Thoracic aorta (tissue), 2 donors: ENCODE measurements at places on chromosomes 4 and X.

GRCh38 chr4:173333658-173334084 lies 487 bp downstream of the HMGB2 start:
- no peak for DNase-seq

- no peak for DNase-seq
Measured at GRCh38 chr4:137310593-137311490, 221.5 kb downstream of the PCDH18 start.

DNA sequence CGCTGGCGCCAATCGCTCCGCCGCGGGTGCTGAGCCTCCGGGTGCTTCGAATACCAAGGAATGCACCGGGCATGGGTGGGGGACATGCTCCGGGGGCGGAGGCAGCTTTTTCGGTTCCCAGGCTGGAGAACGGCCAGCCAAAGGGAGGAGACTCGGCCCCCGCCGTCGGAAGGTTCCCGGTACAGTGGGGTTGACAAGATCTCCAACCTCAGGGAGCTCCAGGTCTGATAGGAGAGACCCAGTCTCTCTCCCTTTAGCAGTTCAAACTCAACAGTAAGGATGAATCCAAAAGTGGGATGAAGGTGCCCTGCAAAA lies 29.1 kb upstream of the BCORL1 start:
- no peak for DNase-seq

DNA sequence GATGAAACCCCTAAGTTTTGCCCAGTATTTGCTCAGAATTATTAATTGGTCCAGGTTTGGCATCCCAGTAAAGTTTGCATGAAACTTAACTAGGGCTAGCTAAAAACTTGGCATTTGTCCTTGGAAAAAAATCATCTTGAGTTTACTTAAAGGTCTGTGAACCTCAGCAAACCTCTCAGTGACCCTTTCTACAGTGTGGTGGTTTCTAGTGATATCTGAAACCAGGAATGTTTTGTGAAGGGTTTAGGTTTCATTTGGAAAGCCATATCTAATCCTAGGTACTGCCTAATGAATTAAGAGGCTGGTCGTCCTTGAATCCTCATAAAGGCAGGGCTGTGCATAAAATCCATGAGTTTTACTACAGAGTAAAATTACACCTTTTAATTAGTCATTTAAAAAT lies 218.5 kb upstream of the ANKRD50 start:
- DNase-seq = no peak

- DNase-seq = no peak
Measured at GRCh38 chr4:10066670-10067651, 45.7 kb upstream of the SLC2A9 start.

DNA sequence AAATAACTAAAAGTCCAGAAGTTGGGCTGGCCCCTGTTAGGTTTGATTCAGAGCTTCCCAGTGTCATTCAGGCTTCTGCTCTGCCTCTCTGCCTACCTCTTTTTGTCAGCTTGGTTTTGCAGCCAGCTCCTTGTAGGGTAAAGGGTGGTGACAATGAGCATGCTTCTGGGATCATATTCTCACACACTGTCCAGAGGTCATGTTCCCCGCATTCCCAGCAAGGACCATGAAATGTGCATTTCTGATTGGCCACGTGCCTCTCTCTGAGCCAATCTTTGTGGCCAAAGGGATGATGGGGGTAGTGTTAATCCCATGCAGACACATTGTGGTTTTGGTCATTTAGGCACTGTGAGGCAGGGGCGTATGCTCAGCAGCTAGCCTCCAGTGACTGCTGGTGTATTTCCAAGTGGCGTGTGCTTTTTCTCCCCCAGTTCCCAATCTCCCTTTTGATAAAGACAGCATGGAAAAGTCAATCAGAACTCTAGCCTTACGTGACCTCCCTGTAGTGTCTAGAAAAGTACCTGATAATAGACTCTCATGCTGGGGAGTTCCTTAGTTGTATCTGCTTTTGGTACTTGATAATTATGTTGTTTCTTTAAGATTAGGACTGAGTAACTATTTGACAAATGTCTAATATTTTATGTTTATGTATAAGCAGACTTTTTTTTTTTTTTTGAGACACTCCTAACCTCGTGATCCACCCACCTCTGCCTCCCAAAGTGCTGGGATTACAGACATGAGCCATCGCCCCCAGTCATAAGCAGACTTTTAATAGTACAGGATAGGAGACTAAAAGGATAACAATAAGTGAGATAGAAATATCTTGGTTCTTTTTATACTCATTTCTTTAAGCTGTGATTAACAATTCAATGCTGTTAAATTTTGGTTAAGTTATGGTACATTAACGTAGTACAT lies 57.8 kb downstream of the KIAA0232 start:
- no peak for DNase-seq

GRCh38 chr4:8319731-8320385 lies 50.3 kb downstream of the HTRA3 start:
- DNase-seq = no peak

DNA sequence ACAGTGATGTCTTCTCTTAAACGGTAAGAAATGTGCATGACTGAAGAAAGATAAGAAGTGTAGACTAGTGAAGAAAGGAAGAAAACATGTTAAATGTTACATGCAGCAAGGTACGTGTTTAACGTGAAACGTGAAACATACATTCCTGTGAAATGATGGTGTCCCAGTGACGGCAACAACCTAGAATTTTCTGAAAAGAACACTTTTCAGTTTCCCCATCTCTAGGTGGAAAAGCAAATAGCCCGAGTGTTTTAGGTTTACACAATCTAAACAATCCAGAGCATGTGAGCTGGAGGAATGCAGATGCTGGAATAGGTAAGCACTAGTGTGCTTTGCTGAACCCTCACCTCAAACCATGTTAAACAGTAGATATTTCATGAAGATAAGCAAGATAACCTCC lies 60.7 kb downstream of the CLNK start:
- no peak for DNase-seq

DNA sequence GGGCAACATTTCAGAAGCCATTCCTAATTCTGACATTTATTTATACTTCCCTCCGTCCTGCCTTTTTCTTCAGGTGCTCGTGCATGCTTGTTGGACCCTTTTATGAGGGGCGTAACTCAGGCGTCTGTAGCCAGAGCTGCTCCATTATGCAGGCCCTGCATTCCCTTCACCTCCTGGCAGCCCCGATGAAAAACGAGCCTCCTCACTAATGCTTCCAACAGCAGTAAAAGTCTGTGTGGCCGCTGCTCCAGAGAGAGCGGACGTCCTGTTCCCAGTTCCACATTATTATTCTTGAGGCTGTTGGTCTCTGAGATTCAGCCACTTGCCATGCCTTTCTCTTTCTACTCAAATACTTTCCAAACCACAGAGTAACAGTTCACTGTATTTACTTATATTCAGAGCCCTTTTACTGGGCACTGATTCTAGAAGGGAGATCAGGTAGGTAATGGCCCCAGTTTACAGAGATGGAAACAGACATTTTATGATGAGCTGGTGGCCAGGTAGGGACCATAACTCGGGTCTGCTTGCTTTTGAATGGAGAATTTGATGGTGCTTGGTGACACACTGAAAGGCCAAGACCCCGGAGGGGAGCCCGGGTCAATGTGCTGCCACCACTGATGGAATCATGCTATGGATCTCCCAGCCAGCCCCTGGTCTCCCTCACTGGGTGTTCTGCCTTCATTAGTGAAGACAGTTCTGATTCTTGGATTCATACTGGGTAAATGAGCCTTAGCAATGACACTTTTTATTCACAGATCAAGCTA lies 101.0 kb downstream of the GATB start:
- no peak for DNase-seq

DNA sequence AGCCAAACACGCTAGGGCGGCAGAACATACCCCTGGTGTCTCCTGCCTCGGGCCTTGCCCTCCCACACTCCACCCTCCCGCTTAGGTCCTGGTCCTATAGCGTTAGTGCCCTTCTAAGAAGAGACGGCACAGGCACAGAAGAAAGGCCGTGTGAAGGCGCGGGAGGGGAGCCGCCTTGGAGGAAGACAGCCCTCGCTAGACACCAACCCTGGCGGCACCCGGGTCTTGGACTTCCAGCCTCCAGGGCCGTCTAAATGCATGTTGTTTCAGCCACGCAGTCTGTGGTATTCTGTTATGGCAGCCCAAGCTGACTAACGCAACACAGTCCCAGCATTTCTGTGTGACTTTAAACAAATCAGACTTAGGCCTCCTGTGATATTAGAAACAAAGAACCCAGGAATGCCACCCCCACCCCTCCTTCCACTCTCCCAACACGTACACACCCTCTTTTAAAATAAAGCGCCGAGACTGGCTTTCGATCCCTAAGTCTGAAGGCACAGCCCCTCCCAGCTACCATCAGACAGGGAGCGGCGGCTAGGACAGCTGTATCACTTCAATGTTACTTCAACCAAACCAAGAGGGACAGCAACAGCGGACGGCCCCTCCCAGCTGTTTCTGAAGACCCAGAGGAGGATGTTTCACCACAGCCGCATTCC lies 128.0 kb downstream of the AFAP1 start:
- no peak for DNase-seq

- no peak for DNase-seq
Measured at GRCh38 chr4:179871726-179872125, 2371.5 kb upstream of the TENM3 start.

DNA sequence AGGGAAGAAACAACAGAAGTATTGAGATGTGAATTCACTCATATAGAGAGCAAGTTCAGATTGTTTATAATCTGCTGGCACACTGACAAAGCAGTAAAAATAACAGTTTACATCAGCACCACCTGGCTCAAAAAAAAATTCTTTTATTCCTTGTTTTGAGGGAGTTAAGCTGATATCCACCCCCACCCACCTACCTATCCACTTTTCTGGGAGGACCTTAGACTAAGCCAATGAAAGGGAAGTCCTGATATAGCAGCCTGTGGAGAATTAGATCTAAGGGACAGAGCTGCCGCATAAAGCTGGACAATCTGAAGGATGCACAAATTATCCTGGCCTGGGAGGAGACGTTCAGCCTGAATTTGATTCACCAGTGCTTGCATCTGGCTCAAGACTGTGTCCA lies 264.5 kb downstream of the RCHY1 start:
- DNase-seq = no peak

GRCh38 chr4:102775805-102776204 lies 15.0 kb upstream of the MANBA start:
- no peak for DNase-seq

GRCh38 chr4:15682242-15683142 lies 865 bp downstream of the FAM200B start:
- no peak for DNase-seq

DNA sequence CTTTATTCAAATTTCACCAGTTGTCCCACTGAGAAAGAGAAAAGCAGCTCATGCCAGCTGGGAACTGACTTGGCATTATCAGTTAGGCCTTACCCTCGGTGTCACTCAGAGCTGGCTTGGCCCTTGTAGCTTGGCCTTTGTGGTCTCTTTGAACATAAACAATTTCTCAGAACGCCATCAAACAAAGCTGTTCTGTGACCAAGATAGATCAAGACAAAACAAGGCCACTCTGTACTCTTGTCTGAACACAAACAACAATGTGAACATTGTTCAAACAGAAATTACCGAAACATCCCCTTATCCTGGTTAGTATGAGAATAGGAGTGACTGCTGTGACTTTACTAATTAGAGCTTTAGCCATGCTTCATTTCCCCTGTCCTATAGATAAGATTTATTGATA lies 57.2 kb downstream of the DIPK2B start:
- no peak for DNase-seq

GRCh38 chr4:21451032-21451431 lies 497.5 kb downstream of the KCNIP4 start:
- DNase-seq = no peak

DNA sequence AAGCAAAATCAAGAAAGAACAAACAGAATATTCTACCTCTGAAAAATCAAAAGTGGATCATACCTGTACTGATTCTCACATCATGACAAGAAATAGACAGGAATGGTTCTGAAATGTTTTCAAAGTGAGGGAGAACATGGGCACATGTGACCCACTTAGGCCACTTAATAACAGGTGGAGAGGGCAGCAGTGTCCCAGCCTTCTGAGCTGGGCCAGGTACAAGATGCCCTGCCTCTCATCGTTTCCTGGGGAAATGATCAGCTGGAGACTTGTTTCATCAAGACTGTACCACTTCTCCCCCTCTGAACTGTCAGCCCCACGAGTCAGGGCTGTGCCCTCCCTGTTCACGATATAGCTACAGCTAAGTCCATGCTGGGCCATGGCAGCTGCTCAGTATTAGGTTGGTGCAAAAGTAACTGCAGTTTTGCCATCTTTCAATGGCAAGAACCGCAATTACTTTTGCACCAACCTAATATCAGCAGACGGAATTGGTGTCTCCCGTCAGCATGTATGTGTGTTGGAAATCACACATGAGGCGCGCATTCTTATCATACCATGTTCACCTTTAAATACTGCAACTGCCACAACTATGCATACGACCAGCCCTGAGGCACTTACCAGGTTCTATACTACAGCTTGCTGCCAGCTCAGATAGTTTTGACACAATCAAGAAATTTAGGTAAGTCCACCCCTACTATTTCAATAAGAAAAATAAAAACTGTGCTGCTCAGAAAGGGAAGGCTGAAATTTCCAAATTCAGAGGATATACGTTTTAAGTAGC lies 71.4 kb downstream of the GATB start:
- no peak for DNase-seq

- no peak for DNase-seq
Measured at GRCh38 chr4:124696182-124696581, 16.4 kb downstream of the ANKRD50 start.

- DNase-seq = no peak
Measured at GRCh38 chr4:182289809-182290208, 46.6 kb downstream of the TENM3 start.

DNA sequence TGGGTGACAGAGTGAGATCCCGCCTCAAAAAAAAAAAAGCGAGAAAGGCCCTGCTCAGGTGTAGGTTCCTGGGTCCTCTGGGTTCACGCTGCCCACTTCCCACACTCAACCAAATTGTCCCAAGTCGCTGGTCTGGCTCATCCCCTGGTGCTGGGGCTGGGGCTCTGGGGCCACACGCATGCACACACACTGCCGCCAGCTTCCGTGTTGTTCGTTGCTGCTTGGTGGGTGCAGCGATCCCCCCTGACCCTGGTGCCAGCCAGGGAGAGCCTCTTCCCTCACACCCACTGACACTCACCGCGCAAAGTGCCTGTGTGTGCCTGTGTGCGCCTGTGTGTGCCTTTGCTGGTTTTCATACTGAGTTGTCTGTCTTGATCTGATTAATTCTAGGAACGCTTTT lies 124.1 kb upstream of the NKX1-1 start:
- no peak for DNase-seq

DNA sequence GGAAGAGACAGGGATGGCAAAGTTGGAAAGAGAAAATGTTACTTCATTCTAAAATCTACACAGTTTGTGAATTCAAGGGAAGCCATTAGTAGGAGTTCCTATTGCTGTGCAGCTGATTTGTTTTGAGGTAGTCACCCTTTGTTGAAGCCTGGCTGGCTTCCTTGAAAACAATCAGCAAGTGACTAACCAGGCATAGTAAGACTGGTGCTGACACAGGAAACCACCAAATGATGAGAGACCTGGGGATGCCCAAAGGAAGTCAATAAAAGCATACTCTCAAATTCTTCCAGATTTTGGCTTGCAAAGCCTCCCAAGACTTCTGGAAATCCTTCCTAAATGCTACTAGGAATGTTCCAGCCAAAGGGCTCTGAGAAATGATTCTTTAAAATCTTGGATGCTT lies 23.9 kb upstream of the PRDM8 start:
- no peak for DNase-seq

- no peak for DNase-seq
Measured at GRCh38 chrX:86192827-86193226, 44.6 kb downstream of the DACH2 start.
